ENCODE measurements at places on chromosomes 4 and X.

- no peak for DNase-seq
Measured at GRCh38 chr4:87030755-87031441, 96.1 kb downstream of the AFF1 start.

DNA sequence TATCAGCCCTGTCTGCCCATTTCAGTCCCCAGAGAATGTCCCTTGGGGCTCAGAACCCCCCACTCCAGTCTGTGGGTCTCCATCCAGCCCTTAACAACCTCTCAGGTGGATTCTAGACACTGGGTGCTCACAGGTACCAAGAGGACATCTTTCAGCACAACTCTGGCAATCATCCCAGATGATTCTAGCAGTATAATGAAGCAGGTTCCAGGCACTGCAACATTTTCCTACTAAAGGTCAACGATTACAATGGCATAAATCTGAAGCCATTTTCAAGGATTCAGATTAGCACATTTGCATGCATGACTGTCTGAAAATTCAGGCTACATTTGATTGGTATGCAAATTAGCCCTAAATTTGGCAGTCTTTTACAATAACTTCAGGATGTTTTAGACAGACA, 10.0 kb downstream of the SLC2A9 start:
- no peak for DNase-seq

DNA sequence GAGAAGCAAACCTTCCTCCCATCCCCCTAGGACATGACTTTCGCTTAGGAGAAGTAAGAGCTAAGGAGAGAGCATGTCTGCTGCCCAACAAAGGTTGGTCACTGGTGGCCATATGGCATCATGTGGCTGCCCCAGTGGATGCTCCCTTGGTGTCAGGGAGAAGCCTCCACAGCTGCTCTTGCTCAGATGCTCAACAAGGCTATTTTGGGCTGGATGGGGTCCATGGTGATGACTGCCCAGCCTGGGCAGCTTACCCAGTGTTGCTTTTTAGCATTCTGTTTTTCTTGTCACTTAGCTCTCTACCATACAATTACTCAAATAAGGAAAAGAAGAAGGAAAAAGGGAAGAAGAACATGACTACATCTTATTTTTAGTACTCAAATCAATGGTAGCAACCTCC, 48.9 kb upstream of the PPARGC1A start:
- DNase-seq = no peak

- DNase-seq = no peak
Measured at GRCh38 chrX:39580043-39580442, 517.7 kb downstream of the BCOR start.

DNA sequence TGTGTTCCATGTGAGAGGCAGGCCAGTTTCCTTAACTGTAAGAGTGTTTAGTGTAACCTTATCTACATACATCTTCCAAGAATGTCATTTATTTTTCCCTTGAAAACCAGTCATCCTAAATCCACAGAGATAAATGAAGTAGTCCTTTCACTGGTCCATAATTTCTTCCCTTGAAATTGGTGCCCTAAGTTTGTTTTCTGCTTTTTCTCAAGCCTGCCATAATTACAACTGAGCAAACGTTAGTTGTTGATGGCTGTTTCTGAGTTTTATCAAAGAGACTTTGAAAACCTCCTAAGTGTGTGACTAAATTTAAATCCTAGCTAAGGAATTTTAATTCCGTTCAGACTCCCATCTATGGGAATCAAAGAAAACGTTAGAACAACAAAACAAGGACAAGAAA, 3.6 kb upstream of the TDO2 start:
- no peak for DNase-seq

Data from CD4-positive, alpha-beta T cell treated with Interleukin-4 for 4 hours (primary cell).